Activated T-cell treated with anti-CD3 and anti-CD28 coated beads, Interleukin-2, amount 50 U/mL, for 24 hours (primary cell): ENCODE measurements at places on chromosomes 5 and 9.

DNA sequence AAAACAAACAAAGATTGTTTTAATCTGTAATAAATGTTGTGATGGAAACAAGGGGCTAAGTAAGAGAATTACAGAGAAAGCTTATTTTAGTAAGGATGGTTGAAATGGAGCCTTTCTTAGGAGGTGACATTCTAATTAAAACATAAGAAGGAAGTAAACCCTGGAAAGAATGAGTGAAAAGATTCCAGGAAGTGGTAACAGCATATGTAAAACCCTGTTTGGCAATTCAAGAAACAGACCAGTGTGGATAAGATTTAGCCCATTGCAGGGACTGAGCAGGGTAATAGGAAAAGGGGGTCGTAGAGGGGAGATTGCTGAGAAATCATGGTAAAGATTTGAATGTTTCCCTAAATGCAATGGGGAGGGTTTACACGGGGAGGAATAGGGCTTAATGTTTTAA is 21.6 kb upstream of the PIP5K1B start:
- DNase-seq = no peak

DNA sequence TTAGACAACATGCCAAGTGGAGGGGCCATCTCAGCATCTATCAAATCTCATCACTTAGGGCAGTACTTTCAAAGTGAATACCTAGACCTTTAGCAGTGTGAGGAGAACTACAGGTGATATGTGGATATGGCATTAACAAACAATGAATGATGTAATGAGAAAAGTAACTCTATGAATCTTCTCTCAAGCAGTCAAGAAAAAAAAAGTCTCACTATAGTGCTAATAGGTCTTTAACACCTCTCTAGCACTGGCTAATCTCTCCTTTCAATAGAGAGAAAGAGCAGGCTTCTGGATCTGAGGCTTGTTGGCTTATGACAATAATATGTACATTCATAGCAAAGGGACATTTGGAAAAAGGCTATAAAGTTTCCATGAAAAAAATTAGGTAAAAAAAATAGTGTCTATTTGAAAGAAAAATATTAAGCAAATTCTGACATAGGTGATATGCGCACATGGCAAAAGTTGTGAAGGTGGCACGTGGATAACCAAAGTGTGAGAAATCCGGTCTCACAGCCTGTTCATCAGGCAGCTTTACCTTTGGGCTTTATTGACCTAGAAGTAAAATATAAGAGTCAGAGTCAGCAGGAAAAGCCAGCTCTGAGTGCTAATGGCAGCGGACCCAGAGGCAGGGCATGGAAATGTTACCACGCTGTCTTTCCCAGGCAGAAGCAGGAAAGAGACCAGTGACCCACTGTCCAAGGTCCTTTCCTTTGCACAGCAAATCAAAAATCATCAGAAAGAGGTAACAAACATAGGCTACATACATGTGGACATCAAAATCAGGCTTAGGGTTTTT is 203.4 kb downstream of the EFNA5 start:
- no peak for DNase-seq

DNA sequence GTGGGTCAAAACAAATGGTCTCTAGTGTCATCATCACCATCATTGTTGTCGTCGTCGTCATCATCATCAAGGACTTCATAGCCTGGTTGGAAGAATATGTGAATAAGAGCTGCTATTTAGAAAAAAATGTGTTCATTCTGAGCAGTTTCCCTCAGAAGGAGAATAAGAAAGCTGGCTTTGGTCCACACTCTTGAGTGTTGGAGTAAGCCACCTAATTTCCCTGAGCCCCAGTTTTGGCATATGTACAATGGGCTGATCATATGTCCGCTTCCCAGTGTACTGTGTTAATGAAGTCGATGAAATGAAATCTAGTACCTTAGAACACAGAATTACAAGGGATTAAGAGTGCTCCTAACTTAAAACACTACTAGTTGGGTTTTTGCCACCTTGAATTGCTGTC is 545.5 kb downstream of the CCDC171 start:
- DNase-seq = no peak

DNA sequence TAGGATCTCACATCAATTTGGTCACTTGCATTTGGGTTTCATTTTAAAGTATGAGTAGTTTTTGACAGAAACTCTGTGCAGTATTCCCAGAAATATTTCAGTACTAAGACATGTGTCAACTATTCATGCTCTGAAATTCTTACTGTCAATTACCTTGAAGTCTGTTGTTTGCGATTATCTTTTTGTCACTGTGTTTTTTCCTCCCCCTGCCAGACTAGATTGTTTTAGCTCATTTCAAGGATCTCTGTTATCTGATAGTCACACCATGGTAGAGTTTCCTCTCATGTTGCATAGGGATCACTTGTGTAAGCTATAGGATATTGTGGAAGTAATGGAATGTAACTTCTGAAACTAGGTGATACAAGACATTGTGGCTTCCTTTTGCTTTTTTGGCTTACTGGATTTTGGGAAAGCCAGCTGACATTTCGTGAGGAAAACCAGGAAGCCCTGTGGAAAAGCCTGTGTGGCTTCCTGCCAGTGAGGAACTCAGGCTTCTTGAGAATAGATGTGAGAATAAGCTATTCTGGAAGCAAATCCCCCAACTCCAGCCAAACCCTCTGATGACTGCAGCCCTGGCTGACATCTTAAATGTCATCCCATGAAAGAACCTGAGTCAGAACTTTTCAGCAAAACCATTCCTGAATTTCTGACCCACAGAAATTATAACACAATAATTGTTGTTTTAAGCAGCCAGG is 122.2 kb downstream of the FGF10 start:
- no peak for DNase-seq

GRCh38 chr9:120944434-120944843 is 17.8 kb upstream of the TRAF1 start:
- DNase-seq = no peak

DNA sequence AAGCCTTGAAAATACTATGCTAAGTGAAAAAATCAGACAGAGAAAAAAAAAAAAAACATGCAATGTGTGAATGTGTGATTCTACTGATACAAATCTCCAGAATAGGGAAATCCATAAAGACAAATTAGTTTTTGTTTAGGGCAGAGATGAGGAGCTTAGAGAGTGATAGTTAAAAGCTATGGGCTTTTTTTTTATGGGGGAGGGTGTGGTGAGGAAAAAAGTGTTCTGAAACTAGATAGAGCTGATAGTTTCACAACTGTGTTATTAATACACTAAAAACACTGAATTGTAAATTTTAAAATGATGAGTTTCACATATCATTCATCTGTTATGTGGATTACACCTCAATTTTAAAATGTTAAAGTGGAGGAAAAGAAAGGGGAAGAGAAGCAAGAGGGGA is 228.3 kb upstream of the ZNF462 start:
- no peak for DNase-seq

- no peak for DNase-seq
Observed at GRCh38 chr9:107914151-107914550, 424.6 kb upstream of the KLF4 start.

DNA sequence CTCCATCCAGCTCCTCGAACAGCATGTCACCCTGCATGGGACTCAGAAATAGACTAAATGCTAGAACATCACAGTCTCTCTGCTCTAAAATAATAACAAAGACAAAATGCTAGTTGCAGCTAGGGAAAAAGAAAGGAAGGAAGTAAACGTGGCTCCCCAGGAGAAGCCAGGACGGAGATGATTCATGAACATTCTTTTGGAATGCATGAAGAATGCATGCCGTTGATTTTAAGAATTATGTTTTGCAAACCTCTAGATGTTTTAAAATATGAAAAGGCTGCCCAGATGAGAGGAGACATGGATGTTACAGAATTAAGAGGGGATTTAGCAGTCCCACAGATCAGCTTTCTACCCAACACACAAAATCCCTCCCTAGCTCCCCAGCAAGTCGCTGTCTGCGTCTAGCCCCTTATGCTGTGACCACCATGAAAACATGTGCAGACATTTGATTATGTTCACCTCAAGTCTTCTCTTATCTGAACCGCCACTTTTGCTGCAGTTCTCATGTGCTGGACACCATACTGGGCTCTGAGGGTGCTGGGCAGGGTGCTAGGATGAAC is 139.4 kb upstream of the LMX1B start:
- DNase-seq = no peak

GRCh38 chr9:115653171-115653606 is 500.4 kb upstream of the PAPPA start:
- DNase-seq = no peak
